Endodermal cell (in vitro differentiated cells): ENCODE measurements at places on chromosomes 1 and 21. TPM values are rescaled to one million over a fixed set of nuclear protein-coding genes. Genes with fewer than 3 reads are reported as not detected.

The WLS gene
- total RNA-seq = 80.5 and 90.8 TPM in 2 replicates

The ETV3L gene
- total RNA-seq = 0.26 and 0.50 TPM in 2 replicates

The SLC35E2B gene
- 52.3 and 56.9 TPM in 2 replicates for total RNA-seq

The OR2G6 gene
- not detected in 2 replicates for total RNA-seq

GRCh38 chr1:179297105-179297378 lies 3.4 kb downstream of the SOAT1 start:
- no peak for DNase-seq
- H3K27me3 ChIP-seq = no peaks in the 10 kb centered on the region
- H3K27ac ChIP-seq = no peak overlapping the region
- peaks cover 6% of the 10 kb centered on the region for H3K4me1 ChIP-seq
- peaks cover 9% of the 10 kb centered on the region for H3K36me3 ChIP-seq

The AQP10 gene
- not detected in 3 replicates for total RNA-seq
